ENCODE measurements at places on chromosomes 3 and 15.

GRCh38 chr3:195063581-195064193, 207.3 kb downstream of the XXYLT1 start:
- DNase-seq = no peak

GRCh38 chr3:117191245-117191644, 481.7 kb downstream of the TUSC7 start:
- DNase-seq = no peak

DNA sequence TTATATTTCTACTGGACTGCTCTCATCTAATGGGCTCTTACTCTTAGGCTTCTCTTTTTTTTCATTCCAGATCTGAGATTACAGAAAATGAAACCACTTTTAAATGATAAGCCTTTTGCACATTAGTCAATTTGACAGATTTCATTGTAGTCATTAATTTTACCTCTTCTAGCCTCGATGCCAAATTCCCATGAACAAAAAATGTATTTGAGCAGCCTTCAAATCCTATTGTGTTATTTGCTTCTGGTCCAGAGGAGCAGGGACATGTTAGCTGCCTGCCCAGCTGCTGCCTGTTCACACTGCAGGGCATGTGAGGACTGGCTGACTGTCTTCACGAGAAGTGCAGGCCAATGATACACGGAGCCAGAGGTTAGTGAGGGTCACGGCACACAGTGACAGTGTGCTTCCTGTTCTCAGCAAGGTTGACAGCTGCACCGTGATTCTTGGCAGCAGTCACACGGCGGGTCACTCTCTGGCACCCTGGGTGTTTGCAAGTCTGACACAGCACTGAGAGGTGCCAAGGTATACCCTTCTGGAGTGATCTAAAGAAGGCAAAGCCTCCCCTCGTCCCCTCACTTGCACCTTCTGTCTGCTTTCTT, 40.8 kb downstream of the KAT2B start:
- no peak for DNase-seq

- peak; percentile 87 for DNase-seq
Measured at GRCh38 chr3:187210545-187211327, 13.4 kb downstream of the RTP1 start.

DNA sequence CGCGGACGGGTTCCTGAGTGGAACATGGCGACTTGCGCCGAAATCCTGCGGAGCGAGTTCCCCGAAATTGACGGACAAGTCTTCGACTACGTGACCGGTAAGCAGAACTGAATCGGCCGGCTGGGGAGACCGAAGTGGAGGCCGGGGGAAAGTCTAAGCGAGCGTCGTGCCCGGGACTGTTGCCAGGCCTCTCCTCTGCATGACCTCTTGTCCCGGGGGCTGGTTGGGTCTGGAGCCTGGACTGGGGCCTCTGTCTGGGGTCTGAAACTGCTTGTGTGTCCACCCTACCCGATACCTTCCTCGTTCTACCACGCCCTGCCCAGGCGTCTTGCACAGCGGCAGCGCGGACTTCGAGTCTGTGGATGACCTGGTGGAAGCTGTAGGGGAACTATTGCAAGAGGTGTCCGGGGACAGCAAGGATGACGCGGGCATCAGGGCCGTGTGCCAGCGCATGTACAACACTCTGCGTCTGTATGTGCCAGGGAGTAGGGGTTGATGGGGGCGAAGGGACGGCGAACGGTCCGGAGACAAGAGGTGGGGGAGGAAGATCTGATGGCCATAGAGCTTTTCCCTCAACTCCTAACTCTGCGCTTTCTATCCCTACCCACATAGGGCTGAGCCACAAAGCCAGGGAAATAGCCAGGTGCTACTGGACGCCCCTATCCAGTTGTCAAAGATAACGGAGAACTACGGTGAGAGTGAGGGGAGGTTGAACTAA, at the start of gene ABCF3:
ABCF3 (plus strand) TSS at position 16 of the 718 bp plus-strand sequence; CDS start at position 25, 9 bp downstream.
- peak; percentile 76 for DNase-seq

- DNase-seq = no peak
Measured at GRCh38 chr15:77742127-77742526, 109.4 kb upstream of the LINGO1 start.

- DNase-seq = no peak
Measured at GRCh38 chr15:65377976-65378366, at the start of gene IGDCC3. TSS of gene IGDCC3 (minus strand) at chr15:65378002. CDS start at chr15:65377788, 214 bp downstream.
